Common myeloid progenitor, CD34-positive (primary cell): ENCODE measurements at places on chromosomes 12 and 14.

- DNase-seq, result no peak
- H3K4me1 ChIP-seq, result no peaks in the 10 kb centered on the region
- no peak overlapping the region for H3K4me3 ChIP-seq
- H3K27me3 ChIP-seq, result no peaks in the 10 kb centered on the region
- no peak overlapping the region for H3K27ac ChIP-seq
Measured at GRCh38 chr12:64694130-64695040, 64.8 kb downstream of the GNS start.

DNA sequence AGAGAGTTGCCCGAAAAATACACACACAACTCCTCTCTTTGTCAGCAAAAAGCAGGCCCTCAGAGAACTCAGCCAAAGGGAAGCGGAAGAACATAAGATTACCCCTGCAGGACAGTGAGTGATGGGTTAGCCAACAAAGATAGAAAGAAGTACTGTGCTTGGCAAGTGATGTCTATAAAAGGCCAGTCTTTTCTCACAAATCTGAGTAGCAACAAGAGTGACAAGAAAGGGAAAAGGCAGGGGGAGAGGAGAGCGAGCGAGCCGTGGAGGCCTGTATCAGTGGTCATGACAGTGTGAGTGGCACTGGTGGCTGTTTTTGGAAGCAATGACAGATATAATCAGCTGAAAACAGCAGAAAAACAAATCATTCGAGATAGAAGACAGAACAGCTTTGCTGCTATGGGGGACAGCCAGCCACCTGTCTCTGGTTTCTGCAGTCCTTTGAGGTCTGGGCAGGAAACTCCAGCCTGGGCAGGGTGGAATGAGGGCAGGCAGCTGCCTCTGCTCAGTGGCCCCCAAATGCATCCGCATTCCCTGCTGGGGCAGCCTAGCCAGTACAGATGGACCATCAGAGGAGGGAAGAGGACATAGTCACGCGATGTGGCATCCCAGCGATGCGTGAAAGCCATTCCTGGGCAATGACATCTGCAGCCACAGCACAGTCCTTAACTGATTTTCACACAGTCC is 74.7 kb downstream of the TRIM9 start:
- no peak overlapping the region for H3K4me3 ChIP-seq
- no peaks in the 10 kb centered on the region for H3K27me3 ChIP-seq
- H3K36me3 ChIP-seq, result no peaks in the 10 kb centered on the region
- no peaks in the 10 kb centered on the region for H3K4me1 ChIP-seq
- H3K27ac ChIP-seq, result no peak overlapping the region
- DNase-seq, result no peak

DNA sequence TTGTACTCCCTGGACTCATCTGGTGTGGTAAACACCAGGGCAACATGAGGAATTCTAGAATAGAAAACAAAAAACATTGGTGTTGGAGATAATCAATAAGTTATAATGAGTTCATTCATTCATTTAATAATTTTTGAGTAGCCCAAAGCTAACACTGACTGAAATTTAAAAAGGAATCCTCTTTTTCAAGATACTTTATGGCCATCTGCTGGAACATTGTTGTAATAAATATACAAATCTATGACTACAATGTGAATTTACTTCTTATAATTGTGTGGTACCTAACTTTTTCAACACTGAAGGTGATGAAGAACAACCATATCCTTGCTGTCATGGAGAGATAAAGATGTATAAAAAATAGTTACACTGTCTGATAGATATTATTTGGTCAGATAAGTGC is 687.3 kb upstream of the MIS18BP1 start:
- DNase-seq, result no peak
- no peak overlapping the region for H3K4me3 ChIP-seq
- H3K27me3 ChIP-seq, result no peaks in the 10 kb centered on the region
- no peak overlapping the region for H3K27ac ChIP-seq
- no peaks in the 10 kb centered on the region for H3K36me3 ChIP-seq
- H3K4me1 ChIP-seq, result no peaks in the 10 kb centered on the region

GRCh38 chr14:50471838-50472465 is 60.4 kb downstream of the MAP4K5 start:
- no peaks in the 10 kb centered on the region for H3K4me1 ChIP-seq
- no peak overlapping the region for H3K27ac ChIP-seq
- no peaks in the 10 kb centered on the region for H3K27me3 ChIP-seq
- no peak for DNase-seq
- H3K4me3 ChIP-seq, result no peak overlapping the region
- peaks cover 72% of the 10 kb centered on the region for H3K36me3 ChIP-seq

- DNase-seq, result peak; percentile 20
- no peak overlapping the region for H3K27ac ChIP-seq
- no peak overlapping the region for H3K4me3 ChIP-seq
- H3K36me3 ChIP-seq, result peaks cover 2% of the 10 kb centered on the region
Measured at GRCh38 chr14:72962829-72963312, 36.6 kb downstream of the DCAF4 start.

DNA sequence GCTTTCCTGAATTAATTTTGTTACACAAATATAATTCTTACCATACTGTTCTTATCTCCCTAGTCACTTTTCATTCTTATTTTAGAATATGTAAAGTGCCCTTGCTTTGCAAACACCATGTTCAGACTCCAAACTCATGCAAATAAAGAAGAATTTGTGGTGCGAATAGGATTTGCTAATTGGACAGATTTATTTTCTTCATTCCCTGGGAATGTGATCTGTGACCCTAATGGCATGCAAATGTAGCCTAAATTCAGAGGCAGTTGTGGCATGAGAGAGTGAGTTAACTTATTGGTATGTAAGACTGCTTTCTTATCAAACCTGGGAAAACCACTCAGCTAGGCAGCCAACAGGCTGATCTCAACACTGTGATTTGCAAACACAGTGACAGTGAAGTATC is 10.0 kb downstream of the CAPZA3 start:
- H3K36me3 ChIP-seq, result no peaks in the 10 kb centered on the region
- no peak for DNase-seq
- H3K27me3 ChIP-seq, result no peaks in the 10 kb centered on the region
- no peaks in the 10 kb centered on the region for H3K4me1 ChIP-seq
- no peak overlapping the region for H3K27ac ChIP-seq

GRCh38 chr14:22993517-22993916 is 11.2 kb upstream of the AJUBA start:
- no peak for DNase-seq
- H3K4me1 ChIP-seq, result no peaks in the 10 kb centered on the region
- H3K27ac ChIP-seq, result no peak overlapping the region
- H3K36me3 ChIP-seq, result peaks cover 11% of the 10 kb centered on the region

DNA sequence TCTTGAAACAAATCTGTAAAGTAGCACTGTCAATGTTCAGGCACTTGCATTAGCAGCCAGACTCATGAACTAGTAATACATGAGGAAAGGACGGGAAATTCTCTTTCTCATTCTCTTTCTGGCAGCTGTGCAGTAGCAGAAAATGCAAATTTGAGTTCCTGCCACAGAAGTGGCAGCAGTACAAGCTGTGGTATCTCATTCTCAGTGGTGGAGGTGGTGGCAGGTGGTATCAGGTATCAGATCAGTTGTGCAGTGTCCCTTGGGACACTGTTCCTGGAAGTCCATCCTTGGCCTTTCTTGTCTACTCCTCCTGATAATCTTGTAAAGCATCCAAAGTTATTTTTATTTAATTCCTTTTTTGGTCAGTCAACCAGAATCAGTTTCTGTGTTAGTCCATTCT is 103.0 kb downstream of the C12orf42 start:
- H3K27ac ChIP-seq, result no peak overlapping the region
- no peaks in the 10 kb centered on the region for H3K4me1 ChIP-seq
- no peaks in the 10 kb centered on the region for H3K27me3 ChIP-seq
- no peak for DNase-seq
- H3K36me3 ChIP-seq, result no peaks in the 10 kb centered on the region
- no peak overlapping the region for H3K4me3 ChIP-seq

DNA sequence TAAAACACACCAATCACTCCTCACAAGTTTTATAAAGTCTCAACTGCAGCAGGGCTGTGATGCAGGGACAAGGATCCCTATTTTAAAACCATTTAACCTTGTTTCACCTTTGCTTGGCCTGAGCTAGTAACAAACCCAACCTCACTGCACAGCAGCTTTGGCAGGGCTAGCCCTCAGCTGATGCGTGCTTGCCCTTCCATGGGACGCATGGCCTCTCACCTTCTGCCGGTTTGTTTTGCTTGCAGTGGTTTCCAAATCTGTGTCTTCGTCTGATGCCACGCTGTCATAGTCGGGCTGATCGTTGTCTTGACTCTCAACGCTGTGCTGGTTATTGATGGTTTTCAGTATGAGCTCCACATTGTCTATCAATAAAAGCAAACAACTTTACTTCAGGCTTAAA is 43.3 kb downstream of the GIT2 start:
- no peaks in the 10 kb centered on the region for H3K27me3 ChIP-seq
- no peak overlapping the region for H3K4me3 ChIP-seq
- H3K4me1 ChIP-seq, result peaks cover 6% of the 10 kb centered on the region

- DNase-seq, result no peak
- no peaks in the 10 kb centered on the region for H3K27me3 ChIP-seq
- H3K4me3 ChIP-seq, result no peak overlapping the region
- H3K4me1 ChIP-seq, result no peaks in the 10 kb centered on the region
- no peak overlapping the region for H3K27ac ChIP-seq
- peaks cover 94% of the 10 kb centered on the region for H3K36me3 ChIP-seq
Measured at GRCh38 chr12:53467880-53468279, 16.0 kb downstream of the PCBP2 start.

- no peaks in the 10 kb centered on the region for H3K36me3 ChIP-seq
- H3K4me3 ChIP-seq, result no peak overlapping the region
- no peak for DNase-seq
- no peaks in the 10 kb centered on the region for H3K27me3 ChIP-seq
Measured at GRCh38 chr14:41297576-41298327, 308.9 kb upstream of the LRFN5 start.

- DNase-seq, result no peak
- no peak overlapping the region for H3K4me3 ChIP-seq
- no peaks in the 10 kb centered on the region for H3K27me3 ChIP-seq
- H3K27ac ChIP-seq, result no peak overlapping the region
- no peaks in the 10 kb centered on the region for H3K36me3 ChIP-seq
Measured at GRCh38 chr14:76984787-76985375, 43.6 kb downstream of the IRF2BPL start.

GRCh38 chr14:68842298-68842697 is 49.4 kb upstream of the ZFP36L1 start:
- no peak overlapping the region for H3K4me3 ChIP-seq
- no peaks in the 10 kb centered on the region for H3K27me3 ChIP-seq
- no peak for DNase-seq
- H3K36me3 ChIP-seq, result no peaks in the 10 kb centered on the region
- H3K27ac ChIP-seq, result no peak overlapping the region
- H3K4me1 ChIP-seq, result peaks cover 5% of the 10 kb centered on the region

DNA sequence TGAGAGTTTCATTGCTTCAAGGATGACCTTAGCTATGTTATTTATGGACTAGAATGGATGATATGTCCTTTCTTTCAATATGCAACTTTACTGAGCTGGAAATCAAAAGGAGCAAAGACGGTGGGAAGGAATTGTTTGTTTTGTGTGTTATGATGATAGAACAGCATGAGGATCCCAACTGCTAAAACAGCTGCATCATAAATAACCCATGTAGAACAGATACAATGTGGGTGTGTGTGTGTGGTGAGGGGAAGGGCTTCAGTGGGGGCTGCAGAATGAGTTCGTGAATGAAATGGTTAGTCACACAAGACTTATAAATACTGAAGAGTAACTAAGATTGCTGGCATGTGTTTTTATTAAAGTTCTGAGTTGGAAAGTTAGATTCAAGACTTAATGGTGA is 80.1 kb downstream of the DACT1 start:
- peaks cover 4% of the 10 kb centered on the region for H3K4me1 ChIP-seq
- H3K27me3 ChIP-seq, result no peaks in the 10 kb centered on the region
- no peak overlapping the region for H3K27ac ChIP-seq
- H3K4me3 ChIP-seq, result no peak overlapping the region
- DNase-seq, result no peak

GRCh38 chr12:92930421-92930820 is 1.3 kb upstream of the EEA1 start:
- DNase-seq, result no peak
- H3K27me3 ChIP-seq, result no peaks in the 10 kb centered on the region
- H3K4me3 ChIP-seq, result no peak overlapping the region
- H3K36me3 ChIP-seq, result no peaks in the 10 kb centered on the region

DNA sequence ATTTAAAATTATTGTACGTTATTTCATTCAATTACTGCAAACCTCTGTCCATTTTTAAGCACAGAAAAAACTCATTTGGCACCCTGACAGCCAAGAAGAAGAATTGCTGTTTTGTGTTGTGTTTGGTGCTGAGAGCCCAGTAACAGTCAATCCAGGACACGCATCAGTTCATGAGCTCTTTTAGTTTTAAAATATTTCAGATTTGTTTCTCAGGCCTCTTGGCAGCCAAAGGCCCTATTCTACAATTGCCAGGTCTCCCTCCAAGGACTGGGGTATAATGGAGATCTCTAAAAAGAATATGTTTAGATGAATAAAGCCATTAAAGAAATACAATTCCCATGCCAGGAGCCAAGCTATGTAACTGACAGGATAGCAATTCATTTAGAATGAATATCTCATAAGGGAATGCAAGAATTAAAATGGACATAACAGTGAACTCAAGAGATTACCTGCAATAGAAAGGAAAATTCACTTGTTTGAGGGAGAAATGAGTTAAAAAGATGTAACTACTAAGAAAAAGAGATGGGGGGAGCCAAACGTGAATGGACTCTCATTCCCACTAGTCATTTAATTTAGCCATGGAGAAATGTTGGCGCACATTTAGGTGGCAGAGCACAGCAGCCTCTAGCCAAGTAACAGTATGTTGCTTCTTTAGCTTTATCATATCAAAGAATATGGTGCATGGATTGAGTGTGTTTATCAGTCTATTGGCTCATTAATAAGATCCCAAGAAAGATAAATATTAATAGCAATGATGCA is 140.6 kb upstream of the PELI2 start:
- no peak for DNase-seq
- H3K4me3 ChIP-seq, result no peak overlapping the region
- H3K27me3 ChIP-seq, result no peaks in the 10 kb centered on the region
- no peaks in the 10 kb centered on the region for H3K36me3 ChIP-seq

DNA sequence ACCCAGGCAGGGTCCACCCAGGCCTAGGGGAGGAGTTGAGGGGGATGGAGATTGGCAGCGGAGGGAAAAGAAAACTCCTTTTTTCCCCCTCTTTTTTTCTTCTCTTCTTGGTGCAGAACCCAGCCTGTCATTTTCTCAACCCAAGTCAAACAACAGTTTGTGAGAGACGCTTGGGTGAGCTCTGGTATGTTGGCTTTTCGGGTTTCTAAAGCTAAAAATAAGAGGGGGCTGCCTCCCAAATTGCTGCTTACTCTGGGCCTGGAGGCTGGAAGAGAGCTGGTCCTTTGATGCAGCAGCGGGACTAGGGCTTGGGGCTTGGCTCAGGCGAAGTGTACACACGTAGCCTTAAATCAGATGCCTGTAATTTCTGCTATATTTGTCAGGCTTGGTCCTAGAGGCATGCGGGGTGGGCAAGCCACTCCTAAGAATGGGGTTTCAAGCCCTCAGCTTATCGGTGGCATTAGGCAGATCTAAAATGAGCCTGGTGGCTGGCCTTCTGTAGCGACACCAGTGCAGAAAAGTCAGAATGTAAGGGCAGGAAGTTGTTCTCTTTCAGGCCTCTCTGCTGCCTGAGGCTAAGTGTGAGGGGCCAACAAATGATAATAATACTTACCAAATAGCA is 816 bp upstream of the SLC8A3 start:
- peak overlapping the region; percentile 77 for H3K27ac ChIP-seq
- H3K27me3 ChIP-seq, result no peaks in the 10 kb centered on the region
- peak; percentile 25 for DNase-seq
- no peaks in the 10 kb centered on the region for H3K36me3 ChIP-seq
- peak overlapping the region; percentile 97 for H3K4me3 ChIP-seq
- H3K4me1 ChIP-seq, result peaks cover 5% of the 10 kb centered on the region
